ENCODE measurements at places on chromosomes 6 and 20.

GRCh38 chr6:79868098-79868722 is 79.1 kb downstream of the ELOVL4 start:
- peak; percentile 72 for DNase-seq

DNA sequence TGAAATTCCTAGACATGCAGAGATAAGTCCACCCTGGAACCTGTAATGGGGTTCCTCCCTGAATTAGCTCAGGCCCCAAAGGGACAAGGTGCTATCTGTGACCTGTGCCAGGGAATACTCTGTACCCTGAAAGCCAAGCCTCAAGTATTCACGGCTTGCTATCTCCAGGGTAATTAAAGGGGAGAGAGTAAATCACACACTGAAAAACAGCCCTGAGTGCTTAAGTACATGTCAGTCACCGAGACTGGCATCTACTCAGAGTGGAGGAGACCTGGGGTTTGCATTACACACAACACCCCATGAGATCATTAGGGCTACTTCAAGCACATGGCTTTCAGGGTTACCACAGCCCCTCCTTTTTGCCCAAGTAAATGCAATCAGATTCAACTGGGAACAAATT is 188.1 kb downstream of the CD83 start:
- DNase-seq = no peak

- no peak for DNase-seq
These were observed 249.8 kb upstream of the PRDM1 start for GRCh38 chr6:105836379-105836778.

DNA sequence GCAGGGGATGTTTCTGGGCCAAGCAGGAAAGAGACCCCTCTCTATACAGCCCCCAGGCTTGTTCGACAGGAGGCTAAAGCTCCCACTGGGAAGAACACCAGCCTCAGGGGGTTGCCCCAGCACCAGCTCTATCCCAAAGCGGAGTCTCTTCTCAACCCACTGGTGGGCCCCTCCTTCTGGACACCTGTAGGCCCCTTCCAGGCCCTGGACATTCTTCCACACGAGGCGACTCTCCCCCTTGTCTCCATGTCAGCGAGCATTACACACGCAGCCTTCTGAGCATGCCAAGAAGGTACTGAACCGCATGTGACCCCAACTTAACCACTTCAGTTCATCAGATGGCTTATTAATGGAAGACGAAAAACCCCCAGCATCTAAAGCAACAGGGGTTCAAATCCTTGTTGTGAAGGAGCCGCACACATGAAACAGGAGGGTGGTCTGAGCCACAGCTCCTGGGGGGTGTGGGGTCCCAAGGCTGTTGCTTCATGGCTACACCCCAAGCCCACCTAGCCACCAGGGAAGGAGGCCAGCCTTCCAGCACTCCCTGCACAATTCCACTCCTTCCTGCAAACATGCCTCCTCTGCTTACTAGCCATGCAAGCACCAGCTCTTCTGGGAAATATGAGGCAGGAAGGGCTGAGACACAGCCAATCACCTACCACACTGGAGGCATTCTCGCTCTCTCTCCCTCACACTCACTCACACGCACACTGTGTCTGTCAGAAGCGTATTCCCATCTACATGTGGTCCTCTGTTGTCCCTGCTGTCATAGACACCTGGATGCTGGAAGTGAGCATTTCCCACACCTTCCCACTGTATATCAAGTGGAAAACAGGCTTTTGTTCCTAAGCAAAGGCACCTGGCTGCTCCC is 104.5 kb downstream of the NOL4L start:
- no peak for DNase-seq

- DNase-seq = no peak
These were observed 544 bp upstream of the STK38 start for GRCh38 chr6:36547646-36548400.

DNA sequence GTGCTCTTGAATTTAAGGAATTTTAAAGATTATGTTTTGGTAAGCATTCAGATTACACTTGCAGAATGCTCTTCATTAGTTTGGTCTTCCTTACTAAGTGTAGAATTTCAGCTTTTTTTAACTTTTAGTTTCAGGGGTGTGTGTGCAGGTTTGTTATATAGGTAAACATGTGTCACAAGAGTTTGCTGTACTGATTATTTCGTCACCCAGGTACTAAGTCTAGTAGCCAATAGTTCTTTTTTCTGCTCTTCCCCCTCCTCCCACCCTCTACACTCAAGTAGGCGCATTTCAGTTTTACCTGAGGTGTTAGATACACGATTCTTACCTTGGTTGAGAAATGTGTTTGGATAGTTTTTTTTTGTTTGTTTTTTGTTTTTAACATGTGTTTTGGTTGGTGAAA is 68.3 kb downstream of the AFG1L start:
- no peak for DNase-seq

All from NCI-H526 (cell line).